ENCODE measurements at places on chromosomes 1 and 21.

DNA sequence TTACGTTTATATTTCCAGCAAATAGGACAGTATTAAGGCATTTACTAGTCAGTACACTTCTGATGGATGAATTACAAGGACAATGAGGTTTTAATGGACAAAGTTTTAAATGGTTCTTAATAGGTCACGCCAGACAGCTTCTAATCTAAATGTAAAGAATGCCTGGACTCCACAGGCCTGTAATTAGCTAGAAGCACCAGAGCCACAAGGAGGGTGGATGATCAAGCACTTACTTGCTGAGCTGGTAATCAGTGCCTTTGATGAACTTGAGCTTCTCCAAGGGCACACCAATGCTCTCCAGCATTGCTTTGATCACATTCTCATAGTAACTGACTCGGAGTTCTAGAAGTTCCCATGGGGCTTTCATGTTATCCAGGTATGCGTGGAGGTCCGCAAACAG, 6.8 kb downstream of the YARS1 start:
- DNase-seq = no peak

DNA sequence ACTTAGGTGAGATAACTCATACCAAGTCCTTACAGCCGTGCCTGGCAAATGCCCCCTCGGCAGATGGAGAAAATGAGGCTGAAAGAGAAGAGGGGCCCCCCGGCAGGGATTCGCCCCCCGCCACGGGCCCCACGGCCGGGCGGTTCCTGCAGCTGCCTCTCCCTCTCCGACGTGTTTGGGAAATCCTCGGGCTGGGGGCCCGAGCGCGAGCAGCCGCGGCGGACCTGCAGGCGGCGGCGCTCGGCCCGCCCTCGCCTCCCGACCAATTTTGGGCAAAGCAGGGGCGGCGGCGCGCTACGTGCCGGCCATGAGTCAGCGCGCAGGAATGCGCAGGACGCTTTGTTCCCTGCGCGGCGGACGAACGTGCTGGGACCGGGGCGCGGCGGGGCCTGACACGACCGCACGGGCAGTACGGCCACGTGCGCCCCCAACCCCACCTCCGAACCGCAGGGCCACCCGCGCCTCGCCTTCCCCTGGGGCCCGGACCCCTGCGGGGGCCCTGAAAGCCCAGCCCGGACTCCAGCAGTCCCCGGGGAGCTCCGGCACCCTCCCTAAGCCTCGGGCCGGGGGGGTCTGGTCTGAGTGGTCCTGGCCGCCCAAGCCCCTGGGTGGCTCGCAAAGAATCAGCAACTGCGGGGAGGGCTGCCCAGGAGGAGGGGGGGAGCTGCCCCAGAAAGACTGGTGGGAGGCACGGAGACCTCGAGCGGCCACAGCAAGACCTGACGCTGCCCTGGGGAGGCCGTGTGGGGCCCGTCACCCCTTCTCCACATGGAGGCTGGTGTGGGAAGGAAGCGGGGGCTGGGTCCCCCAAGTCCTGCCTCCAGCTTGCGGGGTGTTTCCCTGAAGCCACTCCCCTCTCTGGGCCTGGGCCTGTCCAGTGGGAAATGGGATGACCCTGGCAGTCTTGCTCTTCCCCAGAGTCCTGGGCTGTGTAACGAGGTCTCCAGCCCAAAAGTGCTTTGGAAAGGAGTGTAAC, 11.9 kb upstream of the EDN2 start:
- DNase-seq = no peak

DNA sequence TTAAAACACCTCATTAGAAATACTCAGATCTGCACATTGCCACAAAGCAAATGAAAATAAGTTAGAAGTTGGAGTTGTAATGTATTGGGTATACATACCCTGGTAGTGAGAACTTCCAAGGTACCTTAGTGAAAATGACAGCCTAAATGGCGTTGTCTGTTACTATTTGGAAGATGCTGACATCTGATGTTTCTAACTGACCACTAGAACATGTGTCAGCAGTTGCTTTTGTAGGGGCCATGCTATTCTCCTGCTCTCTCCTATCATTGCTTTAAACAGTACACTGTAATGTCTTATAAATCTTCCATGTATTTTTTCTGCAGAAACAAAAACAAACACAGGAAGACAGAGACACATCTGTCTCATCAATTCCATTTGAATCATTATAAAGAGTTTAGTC, 40.1 kb downstream of the LAMC1 start:
- DNase-seq = no peak

GRCh38 chr1:38005195-38006007, at the start of gene FHL3:
TSS of gene FHL3 (minus strand) at chr1:38005514. CDS start at chr1:37999412, 6,102 bp downstream.
- DNase-seq = no peak

DNA sequence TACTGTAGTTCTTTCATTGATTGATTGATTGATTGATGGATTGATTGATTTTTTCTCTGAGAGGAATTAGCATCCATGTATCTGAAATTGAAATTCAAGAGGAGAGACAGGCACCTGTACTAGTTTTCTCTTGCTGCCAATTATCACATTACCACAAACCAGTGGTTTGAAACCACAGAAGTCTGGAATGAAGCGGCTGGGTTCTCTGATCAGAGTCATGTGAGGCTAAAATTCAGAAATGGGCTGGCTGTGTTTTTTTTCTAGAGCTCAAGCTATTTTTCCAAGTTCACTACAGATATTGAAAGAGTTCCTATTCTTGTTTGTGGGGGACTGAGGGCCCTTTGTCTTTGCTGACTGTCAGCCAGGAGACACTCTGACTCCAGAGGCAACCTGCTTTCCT, 10.0 kb downstream of the NBPF3 start:
- DNase-seq = no peak

DNA sequence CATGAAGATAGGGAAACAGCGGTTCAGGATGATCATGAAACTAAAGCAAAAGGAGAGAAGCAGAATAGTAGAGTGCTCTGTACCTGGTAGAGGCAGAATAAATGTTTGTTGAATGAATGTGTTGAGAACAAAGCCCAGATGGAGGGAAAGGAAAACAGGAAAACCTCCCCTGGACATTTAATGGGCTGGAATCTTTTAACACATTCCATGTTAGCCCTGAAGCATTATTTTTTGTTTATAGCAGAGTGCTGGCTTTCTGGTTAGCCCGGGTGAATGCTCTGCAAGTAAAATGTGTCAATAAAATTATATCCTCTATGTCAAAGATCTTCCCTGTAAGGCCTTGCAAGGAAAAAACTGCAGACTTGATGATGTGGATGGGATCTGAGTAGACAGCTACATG, 60.2 kb downstream of the ABCA4 start:
- DNase-seq = no peak

Measured in stimulated activated CD8-positive, alpha-beta memory T cell treated with anti-CD3 and anti-CD28 coated beads, Interleukin-15, amount 100 ng/mL, for 4 hours (primary cell).